SK-MEL-5 (cell line): ENCODE measurements at places on chromosomes 5 and 9.

DNA sequence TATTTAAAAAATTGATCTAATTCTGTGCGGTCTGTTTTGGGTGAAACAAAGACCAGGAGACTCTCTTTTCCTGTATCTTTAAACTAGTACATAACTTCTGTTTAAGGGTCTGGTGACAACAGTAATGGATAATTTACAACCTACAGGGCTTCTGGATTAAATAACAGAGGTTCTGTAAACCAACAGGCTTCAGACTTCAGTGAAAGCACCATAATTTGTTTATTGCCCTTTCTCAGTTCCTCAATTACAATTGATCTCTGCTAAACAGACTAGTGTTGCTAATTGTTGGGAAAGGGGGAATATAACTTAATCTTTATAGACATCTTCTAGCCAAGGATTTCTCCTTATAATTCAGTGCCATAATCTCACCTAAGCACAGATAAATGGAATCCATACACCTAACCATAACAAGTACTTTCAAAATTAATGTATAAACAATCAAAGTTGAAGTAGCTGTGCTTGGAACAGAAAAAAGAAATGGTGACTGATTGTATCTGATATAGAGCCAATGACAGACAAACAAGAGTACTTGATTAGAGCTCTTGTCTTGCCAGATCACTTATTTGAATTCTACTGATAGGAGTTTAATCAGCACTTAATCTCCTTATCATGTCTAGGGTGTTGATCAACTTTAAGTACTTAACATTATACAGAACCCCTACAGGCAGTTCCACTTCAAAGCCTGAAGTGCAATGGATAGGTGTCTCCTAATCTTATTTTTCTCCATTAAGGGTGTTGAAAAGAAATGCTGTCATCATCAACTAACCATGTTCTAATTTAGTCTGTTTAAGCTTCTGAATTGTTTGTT is 536.0 kb downstream of the NR2F1-AS1 start:
- no peak for DNase-seq

DNA sequence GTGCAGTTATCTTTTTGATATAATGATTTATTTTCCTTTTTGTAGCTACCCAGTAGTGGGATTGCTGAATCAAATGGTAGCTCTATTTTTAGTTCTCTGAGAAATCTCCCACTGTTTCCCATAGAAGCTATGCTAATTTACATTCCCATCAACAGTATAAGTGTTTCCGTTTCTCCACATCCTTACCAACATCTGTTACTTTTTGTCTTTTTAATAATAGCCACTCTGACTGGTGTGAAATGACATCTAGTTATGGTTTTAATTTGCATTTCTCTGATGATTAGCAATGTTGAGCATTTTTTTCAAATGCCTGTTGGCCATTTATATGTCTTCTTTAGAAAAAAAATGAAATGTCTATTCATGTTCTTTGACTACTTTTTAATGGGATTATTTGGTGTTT is 94.7 kb downstream of the SERINC5 start:
- DNase-seq, result no peak

DNA sequence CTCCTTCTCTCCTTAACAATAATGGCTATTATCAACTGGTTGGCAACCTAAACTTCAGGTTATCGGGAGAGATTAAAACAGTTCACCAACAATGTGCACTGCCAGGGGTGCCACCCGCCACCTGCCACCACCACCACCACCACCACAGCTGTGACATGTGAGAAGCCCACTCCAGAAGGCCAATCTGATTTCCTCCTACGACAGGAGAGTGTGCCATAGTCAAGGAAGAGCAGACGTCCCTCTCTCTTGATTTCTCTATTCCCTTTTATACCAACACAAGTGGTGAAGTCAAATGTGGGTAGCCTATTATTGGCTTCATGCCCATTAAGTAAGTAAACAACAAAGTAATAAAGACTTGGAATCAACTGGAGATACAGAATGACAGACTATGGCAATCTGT is 22.4 kb downstream of the GNAQ start:
- DNase-seq, result no peak

GRCh38 chr5:89297066-89297465 is 414.1 kb upstream of the MEF2C start:
- DNase-seq, result no peak

DNA sequence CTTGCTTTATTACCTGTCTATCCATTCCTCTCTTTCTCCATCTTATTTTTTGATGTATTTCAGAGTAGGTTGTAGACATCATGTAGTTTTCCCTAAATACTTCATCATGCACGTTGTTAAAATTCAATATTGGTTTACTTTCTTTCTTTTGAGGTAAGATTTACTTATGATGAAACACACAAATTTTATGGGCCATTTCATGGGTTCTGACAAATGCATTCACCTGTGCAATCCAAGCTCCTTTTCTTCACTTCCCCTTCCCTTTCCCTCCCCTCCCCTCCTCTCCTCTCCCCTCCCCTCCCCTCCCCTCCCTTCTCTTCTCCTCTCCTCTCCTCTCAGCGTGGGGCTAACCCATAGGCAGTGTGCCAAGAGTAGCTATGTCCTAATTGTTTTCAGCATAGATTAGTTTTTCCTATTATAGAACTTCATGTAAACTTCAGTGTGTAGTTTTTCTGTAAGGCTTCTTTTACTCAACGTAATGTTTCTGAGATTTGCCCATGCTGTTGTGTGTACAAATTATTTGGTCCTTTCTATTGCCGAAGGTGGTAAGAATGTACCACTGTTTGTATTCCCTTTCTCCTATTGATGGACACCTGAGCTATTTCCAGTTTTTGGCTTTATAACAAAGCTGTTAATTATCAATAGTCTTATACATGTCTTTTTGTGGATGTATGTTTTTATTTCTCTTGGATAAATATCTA is 92.9 kb upstream of the CLINT1 start:
- DNase-seq, result no peak
